ENCODE measurements at places on chromosomes 4 and X. TPM values are rescaled to one million over a fixed set of nuclear protein-coding genes. Genes with fewer than 3 reads are reported as not detected.
A peak's percentile ranks its signal among the peaks of the same experiment; 100 is the strongest.

GRCh38 chr4:3229328-3229727 is 19.6 kb upstream of the MSANTD1 start:
- no peak for DNase-seq

DNA sequence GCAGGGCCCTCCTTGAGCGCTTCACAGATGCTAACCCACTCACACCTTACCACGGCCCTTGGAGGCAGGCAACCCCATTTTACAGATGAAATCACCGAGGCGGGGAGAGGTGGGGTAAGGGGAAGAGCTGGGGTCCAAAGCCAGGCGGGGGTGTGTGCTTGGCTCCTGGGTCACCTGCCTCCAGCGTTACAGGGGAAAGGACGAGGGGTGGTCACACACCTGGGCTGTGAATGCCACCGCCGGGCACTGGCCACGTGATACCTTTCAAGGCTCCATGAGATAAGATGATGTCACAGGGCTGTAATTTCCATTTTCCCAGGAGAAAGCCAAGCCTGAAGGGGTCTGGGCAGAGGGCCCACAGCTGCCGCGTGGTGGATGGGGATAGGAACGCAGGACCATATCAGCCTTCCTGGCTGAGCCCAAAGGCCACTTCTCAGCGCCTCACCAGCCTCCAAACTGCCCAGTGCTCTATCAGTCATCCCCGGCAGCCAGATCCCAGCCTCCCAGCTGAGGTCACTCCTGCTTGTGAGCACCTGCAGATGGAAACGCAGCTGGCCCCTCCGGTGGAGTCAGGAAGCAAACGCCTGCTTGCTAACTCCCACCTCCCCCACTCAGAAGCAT is 62.4 kb upstream of the CRMP1 start:
- DNase-seq = peak; percentile 23

DNA sequence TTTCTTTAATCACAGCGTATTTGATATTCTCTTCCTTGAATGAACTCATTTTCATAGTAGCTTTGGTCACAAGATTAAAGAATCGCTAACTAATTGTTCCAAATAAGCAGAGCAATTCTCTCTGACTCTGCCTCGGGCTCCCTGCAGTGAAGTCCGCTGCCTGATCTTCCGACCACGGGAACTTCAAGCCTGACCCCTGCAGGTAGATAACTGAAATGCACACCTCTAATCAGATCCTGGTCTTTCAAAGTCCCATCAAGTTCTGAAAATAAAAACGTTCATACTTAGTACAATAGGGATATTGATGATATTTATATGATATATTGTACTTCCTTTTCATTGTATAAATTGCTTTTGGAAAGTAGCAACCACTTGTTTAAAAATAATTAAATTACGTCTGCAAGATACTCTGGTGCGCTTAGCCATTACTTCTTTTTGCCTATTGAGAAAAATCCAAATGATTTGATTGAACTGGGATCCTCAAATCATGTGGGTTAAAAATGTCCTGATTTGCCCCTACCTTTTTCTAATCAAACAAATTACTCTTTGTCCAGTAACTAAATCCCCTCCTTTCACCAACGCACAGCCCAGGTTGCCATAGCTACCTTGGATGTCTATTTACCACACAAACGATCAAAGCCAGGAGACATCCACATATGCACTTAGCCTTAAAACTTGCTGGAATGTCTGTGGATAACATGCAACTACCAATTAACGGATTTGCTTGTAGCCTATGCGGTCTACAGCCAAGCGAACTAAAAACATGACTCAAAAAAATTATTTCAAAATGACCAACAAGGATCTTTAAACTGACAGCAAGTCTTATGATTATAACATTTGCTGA is 4.2 kb downstream of the MID1 start:
- peak; percentile 75 for DNase-seq

GRCh38 chrX:132638313-132638712 is 149.5 kb upstream of the MBNL3 start:
- DNase-seq = no peak

- no peak for DNase-seq
Observed at GRCh38 chrX:20472620-20473258, 206.0 kb upstream of the RPS6KA3 start.

DNA sequence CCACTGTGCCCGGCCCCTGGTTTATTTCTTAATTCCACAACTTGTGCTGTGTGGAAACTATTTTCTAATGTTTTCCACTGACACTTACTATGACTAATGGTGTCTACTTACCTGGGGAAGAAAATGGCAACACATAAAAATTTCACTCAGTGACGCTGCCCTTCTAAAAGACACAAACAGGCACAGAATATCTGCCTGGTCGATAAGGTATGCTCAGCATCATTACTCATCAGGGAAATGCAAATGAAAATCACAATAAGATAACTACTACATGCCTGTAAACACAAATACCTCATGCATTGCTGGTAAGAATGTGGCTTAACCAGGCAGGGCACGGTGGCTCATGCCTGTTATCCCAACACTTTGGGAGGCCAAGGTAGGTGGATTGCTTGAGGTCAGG is 61.6 kb downstream of the UBE2K start:
- no peak for DNase-seq

DNA sequence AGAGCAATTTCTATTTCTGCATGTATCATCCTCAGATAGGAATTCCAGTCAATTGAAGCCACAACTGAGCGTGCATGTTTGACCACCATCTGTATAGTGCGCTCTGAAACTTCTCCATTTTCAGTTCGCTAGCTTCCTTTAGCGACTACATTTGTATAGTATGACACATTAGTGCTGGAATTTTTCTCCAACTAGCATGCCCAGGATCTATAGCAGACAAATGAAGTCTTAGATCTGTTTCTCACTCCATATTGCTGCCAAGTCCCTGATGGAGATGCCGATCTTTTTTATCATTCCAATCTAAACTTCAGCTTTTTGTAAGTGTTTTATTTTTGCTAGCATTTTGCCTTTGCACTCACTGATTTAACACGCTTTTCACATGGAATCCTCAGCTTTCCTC is 774.8 kb upstream of the TENM3 start:
- no peak for DNase-seq

DNA sequence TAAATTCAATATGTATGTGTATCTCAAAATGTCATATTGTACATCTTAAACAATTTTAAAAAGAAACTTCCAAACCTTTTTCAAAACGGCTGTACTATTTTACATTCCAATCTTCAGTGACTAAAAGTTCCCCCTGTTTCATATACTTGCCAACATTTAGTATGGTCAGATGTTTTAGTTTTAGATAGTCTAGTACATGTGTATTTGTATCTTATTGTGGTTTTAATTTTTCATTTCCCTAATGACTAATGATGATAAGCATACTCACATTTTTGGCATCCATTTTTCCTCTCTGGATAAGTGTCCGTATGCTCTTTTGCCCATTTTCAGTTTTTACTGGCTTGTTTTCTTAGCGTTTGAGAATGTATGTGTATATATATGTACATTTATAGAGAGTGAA is 212.2 kb upstream of the MAGEB18 start:
- DNase-seq = no peak

GRCh38 chr4:52822583-52822971 is 39.5 kb upstream of the RASL11B start:
- DNase-seq = no peak

DNA sequence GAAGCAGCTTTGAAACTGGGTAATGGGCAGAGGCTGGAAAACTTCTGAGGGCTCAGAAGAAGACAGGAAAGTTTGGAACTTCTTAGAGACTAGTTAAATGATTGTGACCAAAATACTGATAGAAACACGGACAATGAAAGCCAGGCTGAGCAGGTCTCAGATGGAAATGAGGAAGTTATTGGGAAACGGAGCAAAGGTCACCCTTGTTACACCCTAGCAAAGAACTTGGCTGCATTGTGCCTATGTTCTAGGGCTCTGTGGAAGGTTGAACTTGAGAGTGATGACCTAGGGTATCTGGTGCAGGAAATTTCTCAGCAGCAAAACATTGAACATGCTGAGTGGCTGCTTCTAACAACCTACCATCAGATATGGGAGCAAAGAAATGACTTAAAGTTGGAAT is 50.8 kb upstream of the FBXW7 start:
- no peak for DNase-seq

DNA sequence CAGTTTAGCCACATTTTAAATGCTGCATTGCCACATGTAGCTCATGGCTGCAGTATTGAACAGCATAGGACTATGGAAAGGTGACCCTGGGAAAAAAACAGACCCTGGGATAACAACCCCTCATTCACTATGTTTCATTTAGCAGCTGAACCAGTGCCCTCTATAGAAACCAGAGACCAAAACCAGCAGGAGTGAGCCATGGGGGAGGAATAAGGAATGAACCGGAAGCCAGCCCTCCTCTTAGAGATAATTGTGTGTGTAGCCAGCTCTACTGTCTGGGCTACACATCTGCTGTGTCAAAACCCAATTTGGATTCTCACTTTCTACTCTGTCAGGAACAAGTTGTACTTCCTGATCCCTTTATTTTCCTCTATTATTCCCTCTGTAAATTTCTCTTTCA is 158.5 kb upstream of the S100G start:
- peak; percentile 60 for DNase-seq

- DNase-seq = no peak
Observed at GRCh38 chr4:109730619-109731545, 1.0 kb upstream of the PLA2G12A start.

- DNase-seq = peak; percentile 71
Observed at GRCh38 chr4:114807759-114808404, 209.3 kb downstream of the UGT8 start.

DNA sequence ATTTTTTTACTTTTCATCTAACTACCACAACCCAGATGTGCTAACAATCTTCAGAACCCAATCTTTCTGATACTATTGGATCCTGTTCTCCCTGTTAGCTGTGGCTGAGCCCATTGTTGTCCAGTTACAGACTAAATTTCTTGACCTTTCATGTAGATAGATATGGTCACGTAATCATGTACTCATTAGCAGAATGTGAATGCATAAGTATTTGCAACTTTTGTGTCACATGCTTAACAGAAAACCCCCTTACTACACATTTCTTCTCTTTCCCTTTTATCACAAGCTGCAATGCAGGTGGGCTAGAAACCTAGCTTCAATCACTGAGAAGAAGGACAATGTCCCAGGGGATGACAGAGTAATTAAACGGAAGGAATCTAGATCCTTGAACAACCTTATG is 13.1 kb upstream of the FAM13A start:
- DNase-seq = no peak

DNA sequence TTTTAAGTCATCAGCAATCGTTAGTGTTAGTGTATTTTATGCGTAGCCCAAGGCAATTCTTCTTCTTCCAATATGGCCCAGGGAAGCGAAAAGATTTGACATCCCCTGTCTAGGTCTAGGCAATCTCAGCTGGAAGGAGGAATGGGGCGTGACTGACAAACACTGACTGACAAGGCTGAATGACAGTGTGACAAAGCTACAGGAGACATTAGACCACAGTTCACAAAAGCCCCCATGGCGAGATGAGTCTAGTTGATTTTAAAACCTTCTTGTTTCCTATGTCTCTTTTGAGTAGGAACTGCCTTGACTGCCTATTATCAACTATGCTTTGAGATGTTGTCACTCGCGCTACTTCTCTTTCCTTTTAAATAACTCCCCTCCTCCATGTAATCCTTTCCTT is 42.3 kb downstream of the QRFPR start:
- DNase-seq = peak; percentile 66

DNA sequence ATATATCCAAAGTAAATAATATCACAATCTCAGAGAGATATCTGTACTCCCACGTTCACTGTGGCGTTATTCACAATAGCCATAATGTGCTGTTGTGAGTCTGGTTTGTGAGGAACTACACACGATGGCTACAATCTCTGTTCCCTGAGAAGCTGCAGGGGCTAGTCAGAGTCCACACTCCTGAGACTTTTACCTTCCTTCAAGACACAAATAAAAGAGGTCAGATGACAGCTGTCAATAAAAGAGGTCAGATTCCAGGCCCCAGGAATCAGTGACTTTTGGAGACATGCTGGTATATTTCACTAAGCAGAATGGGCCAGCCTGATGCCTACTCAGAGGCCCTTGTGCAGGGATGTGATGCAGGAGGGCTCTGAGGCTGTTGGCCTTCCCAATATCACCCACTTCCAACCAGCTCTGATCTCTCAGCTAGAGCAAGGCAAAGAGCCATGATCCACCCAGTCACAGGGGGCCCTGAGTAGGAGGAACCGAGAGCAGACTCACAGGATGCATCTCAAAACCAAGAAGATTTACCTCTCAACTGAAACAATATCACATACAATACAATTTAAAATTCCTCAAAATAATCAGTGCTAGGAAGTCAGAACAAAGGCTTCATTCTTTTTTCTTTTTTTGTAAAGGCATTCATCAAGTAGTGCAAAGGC is 13.8 kb downstream of the FRYL start:
- DNase-seq = no peak

DNA sequence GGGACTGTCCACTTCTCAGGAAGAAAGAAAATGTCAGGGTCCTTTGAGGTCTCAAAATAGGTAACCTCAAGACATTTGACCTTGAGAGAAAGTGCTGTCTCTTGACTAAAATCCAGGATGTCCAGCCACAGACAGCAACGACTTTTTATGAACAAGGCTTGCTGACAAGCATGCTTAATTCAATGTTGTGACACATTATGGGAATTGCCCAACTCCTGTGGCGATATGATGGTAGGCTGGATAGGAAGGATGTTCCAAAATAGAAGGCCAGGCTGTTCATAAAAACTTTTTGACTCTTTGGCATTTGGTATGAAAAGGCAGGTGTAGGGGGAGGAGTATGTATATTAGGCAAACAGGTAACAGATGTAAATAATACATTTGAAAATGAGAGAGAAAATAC is 50.8 kb upstream of the EDNRA start:
- DNase-seq = no peak

DNA sequence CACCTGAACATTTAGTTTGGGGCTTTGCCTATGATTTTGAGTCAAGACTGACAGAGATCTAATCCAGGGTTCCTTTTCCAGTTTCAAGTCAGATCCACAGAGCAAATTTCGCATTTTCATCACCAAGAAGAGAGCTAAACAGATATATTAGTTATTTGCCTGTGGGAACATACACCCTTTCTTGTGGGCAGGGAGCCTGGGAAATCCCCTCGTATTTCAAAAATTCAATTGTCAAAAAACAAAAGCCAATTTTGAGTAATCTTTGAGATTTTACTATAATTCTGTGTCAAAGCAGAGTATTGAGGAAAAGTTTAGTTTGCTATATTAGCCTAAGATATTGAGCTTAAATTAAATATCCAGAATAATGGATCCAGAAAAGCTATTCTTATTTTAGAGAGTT is 56.6 kb downstream of the AFM start:
- no peak for DNase-seq

- peak; percentile 68 for DNase-seq
Observed at GRCh38 chr4:2059726-2060602, 837 bp downstream of the NAT8L start.

DNA sequence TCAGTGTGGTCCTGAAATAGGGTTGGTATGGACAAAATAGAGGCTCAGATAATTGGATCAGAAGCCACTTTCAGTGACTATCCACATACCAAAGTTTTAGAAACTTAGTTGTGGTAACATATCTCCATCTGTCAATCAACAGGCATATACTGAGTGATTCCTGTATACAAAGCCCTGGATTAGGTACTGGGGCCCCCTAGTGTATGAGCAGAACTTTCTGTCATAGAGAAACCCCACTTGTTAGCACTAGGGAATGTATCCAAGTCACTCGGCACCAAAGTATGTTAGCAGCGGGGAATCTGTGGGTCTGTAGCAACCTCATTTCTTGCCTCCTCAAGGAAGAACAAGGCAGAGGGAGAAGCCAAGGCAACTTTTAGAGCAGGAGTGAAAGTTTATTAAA is 50.7 kb downstream of the MAP7D3 start:
- peak; percentile 23 for DNase-seq

Gene AFM
- not detected for total RNA-seq

Gene ABCG2
- 0.62 TPM for total RNA-seq

Gene ZGRF1
- total RNA-seq = 128 TPM

Gene CYP2U1
- 6.4 TPM for total RNA-seq

Gene SAGE1
- not detected for total RNA-seq

Gene DNAAF6
- not detected for total RNA-seq

Gene PQBP1
- 26.9 TPM for total RNA-seq
